GM12864 (cell line): ENCODE measurements at places on chromosomes 2 and 18.

DNA sequence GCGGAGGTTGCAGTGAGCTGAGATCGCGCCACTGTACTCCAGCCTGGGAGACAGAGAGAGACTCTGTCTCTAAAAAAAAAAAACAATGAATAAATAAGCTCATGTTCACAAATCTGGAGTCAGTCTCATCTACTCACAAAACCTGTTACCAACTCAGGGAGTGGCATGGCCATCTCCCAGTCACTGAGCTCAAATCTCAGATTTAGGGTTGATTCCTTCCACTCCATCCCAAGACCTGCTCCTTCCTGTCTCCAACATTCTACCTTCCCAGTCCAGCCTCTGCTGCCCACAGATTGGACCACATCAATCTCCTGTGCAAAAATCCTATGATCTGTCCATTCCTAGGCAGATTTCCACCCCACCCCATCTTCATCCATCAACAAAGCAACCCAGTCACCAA, 1.6 kb downstream of the STAT1 start:
- no peak for DNase-seq

GRCh38 chr2:31109633-31110192, 28.5 kb downstream of the GALNT14 start:
- DNase-seq, result no peak

DNA sequence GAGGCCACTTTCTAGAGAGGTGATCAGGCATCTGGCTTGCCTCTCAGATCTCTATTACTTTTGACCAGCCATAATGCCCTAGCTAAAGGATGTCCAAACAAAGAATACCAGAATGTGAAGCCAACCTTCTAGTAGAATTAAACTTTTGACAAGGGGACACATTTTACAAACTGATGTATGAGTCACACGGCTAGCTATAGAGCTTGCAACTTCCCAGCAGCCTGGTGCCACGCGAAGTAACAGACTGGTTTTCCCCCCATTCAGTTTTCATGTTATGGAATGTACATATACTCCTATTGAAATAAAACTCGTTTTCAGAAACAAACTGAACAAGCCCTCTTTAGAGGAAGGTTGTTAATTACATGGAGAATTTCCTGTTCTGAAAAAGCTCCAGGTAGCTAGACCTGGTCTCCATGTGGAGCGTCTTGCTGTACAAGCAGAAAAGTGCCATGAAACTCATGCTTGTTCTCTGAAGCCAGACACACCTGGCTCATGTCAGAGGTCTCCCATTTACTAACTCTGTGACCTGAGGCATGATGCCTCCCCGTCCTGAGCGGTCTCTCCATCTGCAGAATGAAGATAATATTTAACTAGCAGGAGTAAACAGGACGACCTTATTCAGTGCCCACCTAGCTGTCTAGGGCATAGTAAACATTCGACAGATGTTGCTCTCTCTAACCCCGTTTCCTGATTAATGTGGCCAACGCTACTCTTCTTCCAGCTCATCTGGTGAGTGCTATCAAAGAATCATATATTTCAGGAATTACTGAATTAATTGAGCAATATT, 81.5 kb upstream of the MAP3K20 start:
- DNase-seq, result no peak

DNA sequence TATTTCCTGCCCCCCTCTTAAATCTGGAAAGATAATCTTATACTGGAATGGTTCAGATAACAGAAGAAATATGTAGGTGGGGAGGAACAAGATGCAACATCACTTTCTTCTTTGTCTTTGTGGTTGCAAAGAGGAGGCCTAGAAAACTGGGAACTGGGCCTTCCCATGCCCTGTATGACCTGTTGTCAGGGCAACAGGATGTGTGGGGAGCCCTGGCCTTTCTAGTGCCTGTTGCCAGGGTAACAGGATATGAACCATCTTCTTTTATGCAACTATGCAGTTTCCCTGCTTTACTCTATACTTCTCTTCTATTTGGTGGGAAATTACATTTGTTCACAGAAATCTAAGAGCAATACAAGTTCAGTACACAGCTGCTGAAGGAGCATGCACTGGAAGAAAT, 79.8 kb upstream of the PDE1A start:
- no peak for DNase-seq

DNA sequence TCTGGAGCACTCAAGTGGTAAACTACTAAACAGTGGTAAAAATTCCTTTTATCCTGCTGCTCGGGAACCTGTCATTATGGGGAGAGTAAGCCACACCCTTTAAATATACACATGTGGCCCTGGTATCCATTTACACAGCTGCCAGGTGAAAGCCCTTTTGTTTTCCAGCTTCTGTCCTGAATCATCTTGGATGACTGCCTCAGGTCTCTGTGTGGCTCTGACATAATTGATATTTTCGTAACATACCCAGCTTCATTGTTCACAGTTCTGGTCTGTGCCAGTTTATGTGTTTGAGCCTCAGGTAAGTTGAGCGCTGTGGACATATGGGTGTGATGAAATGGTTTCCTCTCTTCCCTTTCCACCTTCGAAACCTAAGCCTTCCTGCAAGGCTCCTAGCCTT, 15.7 kb upstream of the TTC39C start:
- DNase-seq, result no peak

DNA sequence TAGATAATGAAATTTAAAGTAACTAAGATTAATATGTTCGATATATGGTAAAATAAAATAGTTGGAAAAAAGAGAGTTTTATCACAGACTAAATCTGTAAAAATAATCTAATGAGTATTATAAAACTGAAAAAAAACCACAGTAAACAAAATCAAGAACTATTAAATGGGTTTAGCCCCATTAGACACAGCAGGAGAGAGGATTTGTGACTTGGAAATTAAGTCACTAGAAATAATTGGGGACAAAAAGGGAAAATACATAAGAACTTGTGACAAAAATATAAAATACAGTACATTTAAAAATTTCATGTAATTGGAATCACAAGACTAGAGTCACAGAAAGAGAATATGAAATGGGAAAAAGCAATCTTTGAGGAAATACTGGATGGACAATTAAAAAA, 1114.6 kb upstream of the KLHL29 start:
- no peak for DNase-seq

DNA sequence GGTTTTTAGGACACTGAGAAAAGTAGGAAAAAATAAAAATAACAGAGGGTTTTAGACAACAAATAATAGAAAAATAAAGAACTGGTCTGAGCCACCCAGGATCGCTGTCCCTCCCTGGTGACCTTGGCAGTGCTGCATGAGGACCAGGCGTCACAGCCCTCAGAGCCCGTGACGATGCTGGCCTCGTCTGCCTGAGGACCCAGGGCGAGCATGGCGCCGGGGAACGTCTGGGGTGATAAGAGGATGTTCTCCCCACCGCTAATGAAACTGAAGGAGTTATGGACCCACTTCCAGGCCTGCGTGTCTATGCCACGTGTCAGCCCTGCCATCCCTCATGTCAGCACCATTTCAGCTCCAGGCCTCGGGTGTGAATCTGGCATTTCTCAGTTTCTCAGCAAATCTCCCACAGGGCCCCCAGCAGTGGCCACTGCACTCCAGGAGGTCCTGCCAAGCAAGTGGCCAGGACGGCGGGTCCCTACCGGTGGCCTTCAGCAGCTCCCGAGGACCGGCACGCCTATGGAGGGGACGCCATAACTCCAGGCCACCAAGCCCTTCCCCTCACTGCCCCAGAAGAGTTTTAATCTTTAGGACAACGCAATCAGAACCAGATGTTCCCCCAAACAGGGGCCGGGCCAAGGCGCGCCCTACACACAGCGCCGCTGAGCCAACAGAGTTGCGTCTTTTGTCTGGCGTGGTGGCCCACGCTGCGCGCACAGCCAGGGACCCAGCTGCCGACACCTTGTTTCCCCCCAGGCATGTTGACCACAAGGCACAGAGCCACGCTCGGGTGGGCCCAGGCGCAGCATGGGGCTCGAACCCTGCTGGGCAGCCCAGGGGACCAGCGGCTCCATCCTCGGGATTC, 179.7 kb downstream of the TWIST2 start:
- DNase-seq, result no peak

DNA sequence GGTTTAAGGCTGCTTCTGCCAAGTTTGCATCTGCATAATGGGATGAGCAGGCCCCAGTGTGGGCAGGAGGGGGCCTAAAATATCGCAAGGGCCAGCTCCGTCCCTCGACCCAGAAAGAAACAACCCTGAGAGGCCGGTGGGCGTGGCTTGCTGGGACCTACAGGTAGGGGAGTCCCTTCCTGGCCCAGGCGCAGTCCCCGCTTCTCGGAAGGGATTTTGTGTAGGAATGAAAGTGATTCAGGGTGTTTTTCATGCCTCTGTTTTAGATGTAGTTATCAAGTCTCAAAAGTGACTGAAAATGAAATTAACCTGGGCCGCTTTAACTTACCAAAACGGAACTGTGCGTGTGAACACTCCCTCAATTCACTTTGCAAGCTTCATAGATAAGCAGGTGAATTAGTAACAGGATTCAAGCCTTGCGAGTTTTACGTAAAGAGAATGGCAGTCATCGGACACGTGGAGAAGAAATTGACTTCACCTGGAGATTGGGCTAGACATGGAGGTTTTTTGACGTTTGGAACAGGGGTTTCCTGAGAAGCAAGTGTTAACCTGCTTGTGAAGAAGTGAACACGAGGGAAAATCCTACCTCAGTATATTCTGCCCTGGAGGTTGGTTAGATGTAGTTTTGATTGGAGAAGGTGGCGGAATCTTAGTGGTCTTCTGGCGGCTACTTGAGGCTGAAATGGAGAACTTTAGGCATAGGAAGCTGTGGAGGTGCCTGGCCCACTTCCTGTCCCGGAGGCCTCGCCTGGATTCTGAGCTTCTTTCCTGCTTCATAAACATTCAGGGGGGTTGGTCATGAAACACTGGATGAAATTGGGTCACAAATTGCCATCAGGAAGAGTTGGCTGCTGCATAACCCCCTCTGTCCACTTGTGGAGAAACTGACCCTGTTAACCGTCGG, 1.7 kb downstream of the NCK2 start:
- DNase-seq, result peak; percentile 74

- DNase-seq, result no peak
Measured at GRCh38 chr2:229202646-229203045, 68.4 kb downstream of the PID1 start.

DNA sequence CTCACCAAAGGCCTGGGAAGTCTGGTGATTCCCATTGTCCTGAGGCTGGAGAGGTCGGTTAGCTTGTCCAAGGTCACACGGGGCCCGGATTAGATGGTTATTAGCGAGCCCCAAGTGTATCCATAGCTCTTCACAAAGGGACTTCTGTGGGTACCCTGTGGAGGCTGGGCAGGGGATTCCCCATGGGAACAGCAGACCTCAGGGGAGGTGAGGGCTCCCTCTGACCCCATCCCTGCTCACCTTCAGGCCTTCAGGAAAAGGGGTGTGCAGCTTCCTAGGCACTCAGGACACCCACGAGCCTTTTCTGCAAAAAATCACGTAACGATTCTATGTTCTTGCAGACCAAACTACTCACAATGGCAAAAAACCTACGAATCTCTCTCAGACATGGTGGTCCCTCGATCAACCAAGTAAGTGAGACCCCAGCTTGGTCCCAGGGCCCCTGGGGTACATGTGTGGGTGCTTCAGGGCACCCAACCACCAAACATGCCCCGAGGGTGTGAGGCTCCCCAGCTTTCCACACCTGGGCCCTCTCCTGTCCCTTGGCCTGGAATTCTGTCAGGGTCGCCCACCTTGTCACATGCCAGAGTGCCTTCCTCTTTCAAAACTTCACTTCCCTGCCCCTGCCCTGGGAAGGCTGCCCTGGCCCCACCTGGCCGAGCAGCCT, 40.3 kb downstream of the PDIA6 start:
- no peak for DNase-seq

- no peak for DNase-seq
Measured at GRCh38 chr18:61992923-61993322, 100.1 kb upstream of the RNF152 start.

- peak; percentile 59 for DNase-seq
Measured at GRCh38 chr18:51151568-51152511, 45.6 kb downstream of the MEX3C start.

DNA sequence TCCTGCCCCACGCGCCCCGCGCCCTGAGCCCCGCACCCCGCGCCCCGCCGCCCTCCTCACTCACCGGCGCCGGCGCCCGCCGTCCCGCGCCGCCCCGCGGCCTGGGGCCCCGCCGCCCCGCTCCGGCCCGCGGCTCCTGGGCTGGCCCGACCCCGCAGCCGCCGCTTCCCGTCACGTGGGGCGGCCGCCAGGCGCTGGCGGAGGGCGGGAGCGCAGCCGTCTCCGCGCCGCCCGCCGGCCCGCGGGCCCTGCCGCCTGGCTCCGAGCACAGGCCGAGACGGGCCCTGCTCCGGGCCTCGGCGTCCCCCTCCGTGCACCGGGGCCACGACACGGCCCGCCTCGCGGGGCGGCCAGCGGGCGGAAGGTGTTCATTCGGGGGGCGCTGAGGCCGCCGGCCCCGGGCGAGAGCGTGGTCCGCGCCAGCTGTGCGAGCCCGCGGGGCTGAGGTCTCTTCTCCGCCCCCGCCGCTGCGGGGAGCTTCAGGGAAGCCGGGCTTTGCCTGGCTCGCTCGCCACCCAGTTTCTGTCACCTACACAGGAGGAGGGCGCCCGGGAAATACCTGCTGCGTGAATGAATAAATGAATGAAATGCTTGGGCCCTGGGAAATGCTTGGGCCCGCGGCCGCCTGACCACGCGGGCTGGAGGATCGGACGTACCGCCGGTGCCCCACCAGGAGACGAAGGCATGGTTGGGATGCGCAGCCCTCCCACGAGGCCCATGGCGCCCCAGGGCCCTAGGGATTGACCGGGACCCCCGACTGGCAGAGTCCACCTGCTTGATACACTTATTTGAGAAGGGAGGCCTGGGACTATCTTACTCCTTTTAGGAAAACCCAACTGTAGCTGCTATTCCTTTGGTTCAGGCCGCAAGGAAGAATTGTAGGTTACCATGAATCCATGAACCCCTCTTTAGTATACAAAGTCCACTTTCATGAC, at the start of gene TGFBRAP1:
Gene TGFBRAP1 (minus strand): TSS at position 175 of the 935 bp plus-strand sequence. CDS start 21,434 bp downstream, outside the sequence.
- no peak for DNase-seq

GRCh38 chr2:127051116-127052056, 55.6 kb downstream of the BIN1 start:
- no peak for DNase-seq

DNA sequence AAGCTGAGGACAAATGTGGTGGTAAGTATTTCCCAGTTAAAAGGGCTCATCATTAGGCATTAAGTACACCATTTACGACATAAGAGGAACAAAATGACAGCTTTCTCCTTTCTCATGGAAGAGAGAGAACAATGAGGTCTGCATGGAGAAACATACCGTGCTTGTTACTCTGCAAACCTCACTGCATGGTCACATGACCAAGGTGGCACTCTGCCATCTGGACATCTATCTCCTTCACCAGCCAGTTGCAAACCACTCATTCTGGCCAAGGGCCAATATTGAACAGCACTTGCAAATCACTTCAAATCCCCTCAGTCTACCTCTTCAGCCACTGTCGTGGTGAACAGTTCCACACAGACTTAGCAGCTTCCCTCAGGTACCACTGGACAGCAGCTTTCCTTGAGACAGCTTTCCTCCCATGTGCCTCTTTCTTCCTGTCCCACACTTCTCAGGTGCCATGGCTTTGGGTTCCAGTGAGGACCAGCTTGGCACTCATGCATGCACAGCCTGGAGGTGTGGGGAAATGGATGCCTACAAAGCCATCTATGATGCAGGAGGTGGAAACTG, 29.5 kb upstream of the DPP4 start:
- DNase-seq, result no peak

DNA sequence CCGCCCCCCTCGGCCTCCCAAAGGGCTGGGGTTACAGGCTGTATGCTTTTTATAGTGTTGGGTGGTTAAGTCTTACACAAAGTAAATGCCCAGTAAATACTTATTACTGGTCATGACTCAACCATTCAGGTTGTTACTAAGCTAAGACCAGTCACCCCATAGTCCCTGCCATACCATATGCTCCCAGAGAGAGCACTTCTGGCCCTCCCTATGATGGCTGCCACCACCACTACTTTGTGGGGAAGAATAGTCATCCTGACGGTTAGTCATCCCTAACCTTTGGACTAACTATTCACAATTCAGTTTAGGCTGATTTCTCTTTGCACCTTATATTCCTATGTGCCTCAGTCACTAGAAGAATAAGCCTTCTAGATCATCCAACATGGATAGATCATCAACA, 42.0 kb upstream of the MSH2 start:
- DNase-seq, result no peak
